Smooth muscle cell of the umbilical artery (primary cell): ENCODE measurements at places on chromosomes 11 and 22. TPM values are rescaled to one million over a fixed set of nuclear protein-coding genes. Genes with fewer than 3 reads are reported as not detected.

Gene ASPHD2
- 2.1 and 2.3 TPM in 2 replicates for total RNA-seq

Gene GGTLC3
- not detected in 2 replicates for total RNA-seq

Gene FAM111B
- total RNA-seq = 0.89 and 5.0 TPM in 2 replicates

Gene RFPL3
- not detected in 2 replicates for total RNA-seq

Gene GLB1L3
- not detected in 2 replicates for total RNA-seq

Gene LGALS12
- not detected in 2 replicates for total RNA-seq

Gene TMEM135
- total RNA-seq = 17.8 and 18.4 TPM in 2 replicates

Gene RAB39A
- not detected in 2 replicates for total RNA-seq

Gene TRIM48
- not detected in 2 replicates for total RNA-seq

Gene PDE3B
- 1.8 and 3.1 TPM in 2 replicates for total RNA-seq

Gene MED19
- 11.9 TPM in 2 replicates for total RNA-seq

Gene OR5B2
- total RNA-seq = not detected in 2 replicates

Gene SOX10
- not detected in 2 replicates for total RNA-seq

Gene CASP5
- total RNA-seq = not detected in 2 replicates

Gene KCNJ1
- total RNA-seq = not detected in 2 replicates

Gene MS4A15
- total RNA-seq = not detected in 2 replicates

Gene MMP3
- 0.88 and 10.7 TPM in 2 replicates for total RNA-seq

Gene MMP8
- total RNA-seq = 1.4 and 1.5 TPM in 2 replicates

Gene NCAM1
- 4.2 and 14.2 TPM in 2 replicates for total RNA-seq

Gene CBLIF
- not detected in 2 replicates for total RNA-seq

Gene ACRV1
- total RNA-seq = not detected in 2 replicates

Gene CRYBA4
- total RNA-seq = not detected in 2 replicates
